HL-60 (cell line): ENCODE measurements at places on chromosomes 3 and 15.

DNA sequence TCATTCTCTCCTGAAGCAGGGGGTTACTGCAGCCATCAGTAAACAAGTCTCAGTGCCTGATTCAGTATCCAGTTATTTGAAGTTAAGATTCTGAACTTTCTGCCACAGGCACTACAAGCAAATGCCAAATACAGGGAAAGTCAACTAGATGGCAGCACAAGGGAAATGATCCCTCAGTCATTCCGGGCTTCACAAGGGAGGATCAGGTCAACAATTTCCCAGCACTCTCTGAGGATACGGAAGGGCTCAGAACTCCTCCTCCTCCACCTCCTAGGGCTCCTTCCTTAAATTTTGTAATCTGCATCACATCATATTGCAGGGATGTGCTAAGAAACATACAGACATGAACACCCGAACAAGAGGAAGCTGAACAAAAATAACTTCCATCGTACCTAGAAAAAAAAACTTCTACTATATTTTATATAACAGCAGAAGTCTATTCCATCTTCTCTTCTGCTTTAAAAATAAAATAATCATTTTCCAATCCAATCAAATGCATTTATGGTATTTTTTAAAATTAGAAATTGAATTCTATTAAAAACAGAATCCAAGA is 187.1 kb downstream of the FMN1 start:
- no peak for DNase-seq

DNA sequence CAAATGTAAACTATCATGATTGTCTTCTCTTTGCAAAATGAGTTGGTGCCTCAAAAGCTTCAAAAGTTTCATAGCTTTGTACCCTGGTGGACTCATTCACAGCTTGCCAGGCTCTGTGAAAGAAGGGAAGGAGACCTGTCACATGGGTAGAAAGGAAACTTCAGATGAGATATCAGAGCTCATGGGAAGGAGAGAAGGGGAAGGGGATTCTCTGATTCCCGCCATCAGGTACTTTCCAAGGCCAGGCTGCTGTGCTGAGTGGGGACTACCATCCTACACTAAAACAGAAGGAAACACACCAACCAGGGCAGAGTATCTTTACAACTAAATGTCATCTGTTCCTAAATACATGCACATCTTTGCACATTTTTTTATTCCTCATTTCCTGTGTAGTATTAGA is 9.2 kb downstream of the ILDR1 start:
- DNase-seq, result no peak

DNA sequence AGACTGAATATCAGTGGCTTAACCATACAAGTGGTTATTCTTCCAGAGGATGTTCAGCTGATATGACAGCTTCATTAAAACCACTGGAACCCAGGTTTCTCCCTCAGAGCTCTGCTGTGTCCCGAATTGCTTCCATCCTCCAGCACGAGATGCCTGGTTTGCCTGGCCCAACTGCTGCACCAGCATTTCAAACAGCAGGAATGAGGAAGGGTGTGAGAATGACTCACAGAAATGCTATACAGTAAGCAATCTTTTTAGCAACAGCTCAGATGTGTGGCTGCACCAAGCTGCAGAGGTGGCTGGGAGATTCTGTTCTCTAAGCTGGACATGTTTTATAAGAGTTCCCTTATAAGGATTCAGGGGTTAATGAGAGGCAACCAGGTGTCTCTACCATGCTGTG is 271.0 kb downstream of the GABRG3 start:
- no peak for DNase-seq

DNA sequence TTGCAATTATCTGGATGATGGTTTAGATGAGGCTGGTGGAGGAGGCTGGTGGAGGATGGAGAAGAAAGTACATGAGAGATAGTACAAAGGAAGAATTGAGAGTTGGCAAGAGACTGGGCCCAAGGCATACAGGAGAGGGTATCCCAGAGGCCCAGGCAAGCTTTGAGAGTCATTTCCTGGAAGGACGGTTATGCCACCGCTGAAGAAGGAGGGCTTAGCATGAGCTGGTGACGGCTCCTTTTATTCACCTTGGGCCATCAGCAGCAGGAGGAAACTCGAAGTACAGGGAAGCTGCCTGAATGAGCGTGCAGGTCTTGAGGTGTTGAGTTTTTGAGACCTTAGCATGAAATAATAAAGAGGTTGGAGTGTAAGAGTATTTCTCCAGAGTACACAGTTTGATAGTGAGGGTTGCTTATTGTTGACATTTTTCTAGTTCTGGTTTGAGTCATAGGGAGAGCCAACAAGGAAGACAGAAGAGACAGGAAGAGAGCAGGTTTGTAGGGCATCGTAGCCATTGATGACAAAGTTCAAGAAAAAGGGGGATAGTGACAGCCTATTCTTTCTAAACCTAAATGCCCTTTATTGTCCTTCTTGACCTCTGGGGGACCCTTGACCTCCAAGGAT is 13.8 kb downstream of the THSD4 start:
- DNase-seq, result no peak

- DNase-seq, result no peak
Observed at GRCh38 chr15:79933231-79933630, 36.4 kb upstream of the MTHFS start.
